ENCODE measurements at places on chromosomes 4 and X. TPM values are rescaled to one million over a fixed set of nuclear protein-coding genes. Genes with fewer than 3 reads are reported as not detected.
A peak's percentile ranks its signal among the peaks of the same experiment; 100 is the strongest.

The BEX5 gene
- not detected for total RNA-seq

The CCDC110 gene
- total RNA-seq: 3.0 TPM

The SPIN2A gene
- total RNA-seq: 15.7 TPM

The SSX1 gene
- not detected for total RNA-seq

The FAAH2 gene
- 12.0 TPM for total RNA-seq

DNA sequence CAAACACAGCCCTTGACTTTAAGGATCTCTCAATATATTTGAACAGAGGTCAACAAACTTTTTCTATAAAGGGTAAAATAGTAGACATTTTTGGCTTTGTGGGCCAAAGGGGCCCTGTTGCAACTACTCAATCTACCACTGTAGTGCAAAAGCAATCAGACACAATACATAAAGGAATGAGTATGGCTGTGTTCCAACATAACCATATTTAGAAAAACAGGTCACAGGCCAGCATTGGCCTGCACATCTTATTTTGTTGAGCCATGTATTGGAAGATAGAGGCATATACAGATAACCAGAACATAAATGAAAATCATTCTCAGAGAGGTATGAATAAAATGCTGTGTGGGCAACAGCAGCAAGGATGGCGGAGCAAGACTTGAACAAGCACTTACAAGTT lies 49.8 kb downstream of the MID1 start:
- H3K27me3 ChIP-seq: no peaks in the 10 kb centered on the region
- no peaks in the 10 kb centered on the region for H3K36me3 ChIP-seq
- H3K27ac ChIP-seq: no peak overlapping the region
- no peaks in the 10 kb centered on the region for H3K4me1 ChIP-seq
- H3K4me3 ChIP-seq: no peak overlapping the region

- no peak overlapping the region for H3K27ac ChIP-seq
- no peaks in the 10 kb centered on the region for H3K27me3 ChIP-seq
- H3K36me3 ChIP-seq: no peaks in the 10 kb centered on the region
- H3K4me1 ChIP-seq: no peaks in the 10 kb centered on the region
These were observed 565.8 kb upstream of the SPANXN1 start for GRCh38 chrX:144681501-144681900.

- no peaks in the 10 kb centered on the region for H3K27me3 ChIP-seq
- peak overlapping the region; percentile 51 for H3K27ac ChIP-seq
- H3K4me1 ChIP-seq: no peaks in the 10 kb centered on the region
- no peaks in the 10 kb centered on the region for H3K36me3 ChIP-seq
- no peak overlapping the region for H3K4me3 ChIP-seq
These were observed 87.6 kb downstream of the TMEM131L start for GRCh38 chr4:153553819-153554170.

- DNase-seq: no peak
- peaks cover 4% of the 10 kb centered on the region for H3K27me3 ChIP-seq
- H3K4me1 ChIP-seq: peaks cover 5% of the 10 kb centered on the region
- H3K27ac ChIP-seq: no peak overlapping the region
- no peak overlapping the region for H3K4me3 ChIP-seq
- H3K36me3 ChIP-seq: no peaks in the 10 kb centered on the region
These were observed 7.4 kb downstream of the ARHGAP10 start for GRCh38 chr4:147739239-147739823.

Measured in transverse colon (tissue), 4 donors.